ENCODE measurements at places on chromosomes 6 and 20. TPM values are rescaled to one million over a fixed set of nuclear protein-coding genes. Genes with fewer than 3 reads are reported as not detected.

DNA sequence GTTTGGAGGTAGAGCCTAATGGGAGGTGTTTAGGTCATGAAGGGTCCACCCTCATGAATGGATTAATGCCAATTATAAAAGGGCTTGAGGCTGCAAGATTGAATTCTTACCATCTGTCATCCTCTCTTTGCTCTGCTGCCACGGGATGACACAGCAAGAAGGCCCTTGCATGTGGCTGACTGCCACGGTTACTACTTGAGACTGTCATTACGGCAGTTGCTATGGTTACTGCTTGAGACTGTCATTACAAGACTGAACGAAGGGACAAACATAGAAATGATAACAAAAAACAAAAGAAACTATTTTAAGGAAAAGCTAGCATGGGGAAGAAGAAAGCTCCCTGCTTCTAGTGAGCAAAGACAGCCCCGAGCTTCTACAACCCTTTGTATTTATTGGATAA lies 715.0 kb downstream of the TFAP2A start:
- no peak for DNase-seq

DNA sequence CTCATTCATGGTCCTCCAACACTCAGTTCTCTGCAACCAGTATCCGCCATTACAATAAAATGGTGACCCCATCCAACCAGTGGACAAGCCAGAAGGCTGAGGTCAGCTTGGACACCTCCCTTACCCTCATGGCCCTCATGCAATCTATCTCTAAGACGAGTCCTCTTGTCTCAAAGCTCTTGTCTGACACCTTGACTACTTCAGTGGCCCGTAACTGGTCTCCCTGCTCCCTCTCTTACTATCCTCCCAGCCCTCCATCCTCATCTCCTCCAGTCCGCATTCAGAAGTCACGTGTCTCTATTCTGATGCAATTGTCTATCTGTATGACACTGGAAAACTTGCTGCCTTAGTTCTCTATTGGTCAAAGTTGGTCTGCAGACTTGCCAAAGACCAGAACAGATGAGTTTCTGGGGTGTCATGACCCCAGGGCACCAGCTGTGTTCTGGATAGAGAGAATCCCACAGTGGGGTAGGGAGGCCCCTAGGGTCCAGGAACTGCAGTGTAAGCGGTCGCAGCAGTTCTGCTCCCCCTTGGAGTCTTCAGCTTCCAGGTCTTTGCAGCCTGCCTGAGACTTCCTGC lies 59.6 kb upstream of the RNF24 start:
- no peak for DNase-seq

TRIM15 gene
- not detected for total RNA-seq

DNA sequence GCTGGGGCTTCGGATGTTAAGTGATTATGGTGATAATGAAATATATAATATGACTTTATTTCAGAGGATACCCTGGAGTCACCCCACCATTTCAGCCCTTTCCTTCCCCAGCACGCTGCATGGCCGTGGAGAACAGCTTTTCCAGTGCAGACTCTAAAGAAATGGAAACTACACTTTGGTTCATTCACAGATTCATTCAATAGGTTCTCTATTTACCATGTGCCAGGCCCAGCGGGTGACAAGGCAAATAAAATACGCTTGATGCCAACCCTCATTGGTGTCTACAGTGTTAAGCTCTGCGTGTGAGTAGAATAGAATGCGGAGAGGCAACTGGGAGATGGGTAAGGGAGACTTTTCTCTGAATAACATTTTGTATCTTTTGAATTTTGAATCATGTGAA lies 89.7 kb downstream of the TCP11 start:
- no peak for DNase-seq

KCNK16 gene
- total RNA-seq: not detected
